ENCODE measurements at places on chromosomes 1 and 21.

DNA sequence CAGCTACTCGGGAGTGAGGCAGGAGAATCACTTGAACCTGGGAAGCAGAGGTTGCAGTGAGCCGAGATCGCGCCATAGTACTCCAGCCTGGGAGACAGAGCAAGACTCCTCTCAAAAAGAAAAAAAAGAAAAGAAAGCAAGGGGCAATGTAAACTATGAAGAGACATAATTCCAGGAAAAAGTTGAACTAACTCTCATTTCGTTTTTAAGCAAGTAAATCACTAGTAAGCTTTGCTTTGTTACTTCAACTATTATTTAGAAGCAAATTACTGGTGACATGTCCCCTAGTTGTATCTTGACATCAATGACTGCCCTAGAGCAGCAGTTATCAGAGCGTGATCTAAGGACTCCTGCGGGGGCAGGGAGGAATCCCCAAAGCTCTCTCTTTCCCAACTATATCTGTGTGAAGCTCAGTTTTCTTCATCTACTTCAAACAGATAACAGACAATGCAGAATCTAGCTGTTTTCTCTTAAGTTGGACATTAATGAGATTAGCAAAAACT, 18.7 kb downstream of the CLSTN1 start:
- no peak for DNase-seq

DNA sequence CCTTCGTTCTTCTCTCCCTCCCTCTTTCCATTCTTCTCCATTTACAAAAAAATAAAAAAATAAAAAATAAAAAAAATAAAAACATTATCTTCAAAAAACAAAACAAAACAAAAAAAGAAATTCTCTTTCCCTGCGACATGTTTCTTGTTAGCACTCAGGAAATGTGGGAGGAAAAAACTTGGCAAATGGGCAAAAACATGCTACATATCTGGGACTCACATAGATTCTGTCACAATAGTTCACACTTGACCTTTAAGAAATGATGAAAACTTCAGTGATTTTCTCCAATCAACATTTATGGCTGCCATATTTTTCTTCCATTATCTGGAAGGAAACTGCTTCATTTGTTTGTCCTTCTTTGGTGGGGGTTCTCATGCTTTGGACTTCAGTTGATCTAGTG, 109.3 kb downstream of the PRKAB2 start:
- DNase-seq: no peak

DNA sequence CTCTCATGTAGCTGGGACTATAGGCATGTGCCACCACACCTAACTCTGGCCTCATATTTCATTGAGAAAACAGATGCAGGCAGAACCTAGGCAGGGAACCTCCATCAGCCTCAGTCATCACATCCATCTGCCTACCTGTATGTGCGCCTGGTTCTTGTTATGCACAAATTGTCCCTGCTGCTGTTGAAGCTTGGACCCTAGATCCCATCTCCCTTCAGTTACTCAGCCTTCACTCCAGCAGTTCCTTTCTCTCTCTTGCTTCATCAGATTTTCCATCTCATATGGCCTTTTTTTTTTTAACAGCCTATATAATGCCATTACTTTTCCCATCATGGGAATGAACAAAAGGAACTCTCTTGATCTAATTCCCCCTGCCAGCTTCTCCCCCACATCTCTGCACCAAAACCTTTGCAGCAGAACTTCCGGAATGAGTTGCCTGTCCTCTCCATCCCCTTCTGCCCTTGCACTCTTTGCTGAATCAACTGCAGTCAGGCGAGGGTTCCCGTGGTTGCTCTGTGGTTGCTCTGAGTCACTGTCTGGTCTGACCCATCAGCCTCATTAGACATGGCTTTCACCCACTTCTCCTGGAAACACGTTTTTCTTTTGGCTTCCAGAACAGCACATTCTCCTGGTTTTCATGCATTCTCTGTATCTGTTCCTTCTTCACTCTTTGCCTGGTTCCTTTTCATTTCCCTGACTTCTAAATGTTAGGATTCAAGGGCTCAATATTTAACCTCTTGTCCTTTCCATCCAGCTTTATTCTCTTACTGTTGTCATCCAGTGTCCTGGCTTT, 41.5 kb downstream of the UBE4B start:
- peak; percentile 0 for DNase-seq

GRCh38 chr1:39282537-39283216, 78.2 kb downstream of the MACF1 start:
- DNase-seq: no peak

DNA sequence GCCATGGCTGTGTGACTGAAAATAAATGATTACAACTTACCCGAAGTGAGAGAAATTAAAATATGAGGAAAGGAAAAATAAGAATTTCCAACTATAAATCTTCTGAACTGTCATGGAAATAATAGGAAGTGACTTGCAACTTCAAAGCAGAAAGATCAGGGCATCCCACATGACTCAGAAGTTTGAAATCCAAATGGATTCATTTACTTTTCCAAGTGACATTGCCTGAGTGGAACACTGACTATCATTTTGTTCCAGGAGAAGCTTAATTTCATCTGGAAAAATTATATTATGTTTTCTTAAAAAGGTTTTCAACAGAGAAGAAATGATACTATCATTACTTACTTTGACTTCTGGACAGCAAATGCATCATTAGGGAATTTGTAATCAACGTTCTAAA, 110.8 kb downstream of the GREM2 start:
- DNase-seq: no peak

GRCh38 chr1:225851805-225852204, 30.4 kb downstream of the TMEM63A start:
- DNase-seq: no peak

DNA sequence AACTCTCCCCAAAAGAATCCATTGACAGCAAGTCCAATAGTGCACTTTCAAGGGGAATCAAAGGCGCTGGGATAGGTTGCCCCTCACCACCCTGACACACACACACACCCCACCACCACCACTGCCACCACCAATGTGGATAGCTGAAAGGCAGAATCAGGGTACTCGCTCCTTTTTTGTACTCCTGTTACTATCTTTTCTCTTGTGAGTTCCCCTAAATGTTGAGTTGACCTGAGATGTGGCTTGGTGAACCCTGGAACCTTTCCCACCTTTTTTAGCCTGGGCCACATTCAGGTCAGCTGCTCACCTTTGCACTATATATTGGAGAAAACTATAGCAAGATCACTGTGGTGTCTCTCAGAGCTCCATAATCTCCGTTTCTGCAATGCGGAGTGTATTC, 3.9 kb downstream of the S100A8 start:
- DNase-seq: no peak

- no peak for DNase-seq
Measured at GRCh38 chr1:214551436-214552173, at the start of gene PTPN14. TSS of gene PTPN14 (minus strand) at chr1:214551602. CDS start at chr1:214464803, 86,799 bp downstream.

DNA sequence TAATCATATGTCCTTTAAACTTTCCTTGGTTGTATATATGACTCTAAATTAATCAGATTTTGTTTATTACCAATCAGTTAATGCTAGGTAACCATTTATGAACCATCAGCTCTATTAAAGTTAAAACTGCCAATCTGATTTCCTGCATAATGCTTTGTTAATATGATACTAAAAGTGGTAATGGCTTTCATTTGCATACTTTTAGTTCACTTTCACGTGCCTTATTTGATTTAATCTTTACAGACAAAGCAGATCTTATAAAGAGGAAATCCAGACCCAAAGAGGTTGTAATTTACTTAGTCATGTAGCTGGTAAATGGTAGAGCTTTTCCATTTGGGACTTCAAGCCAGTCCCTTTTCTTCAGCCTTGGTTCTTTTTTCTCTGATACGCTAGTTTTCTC, 61.3 kb downstream of the CLIC4 start:
- no peak for DNase-seq

GRCh38 chr21:18373606-18374005, 30.0 kb downstream of the TMPRSS15 start:
- no peak for DNase-seq

- DNase-seq: peak; percentile 18
Measured at GRCh38 chr21:44653656-44654575, 543 bp downstream of the KRTAP12-4 start.

GRCh38 chr1:84480650-84481049, 1.6 kb downstream of the RPF1 start:
- no peak for DNase-seq

GRCh38 chr1:2406451-2407041, 5.8 kb downstream of the PEX10 start:
- DNase-seq: no peak

DNA sequence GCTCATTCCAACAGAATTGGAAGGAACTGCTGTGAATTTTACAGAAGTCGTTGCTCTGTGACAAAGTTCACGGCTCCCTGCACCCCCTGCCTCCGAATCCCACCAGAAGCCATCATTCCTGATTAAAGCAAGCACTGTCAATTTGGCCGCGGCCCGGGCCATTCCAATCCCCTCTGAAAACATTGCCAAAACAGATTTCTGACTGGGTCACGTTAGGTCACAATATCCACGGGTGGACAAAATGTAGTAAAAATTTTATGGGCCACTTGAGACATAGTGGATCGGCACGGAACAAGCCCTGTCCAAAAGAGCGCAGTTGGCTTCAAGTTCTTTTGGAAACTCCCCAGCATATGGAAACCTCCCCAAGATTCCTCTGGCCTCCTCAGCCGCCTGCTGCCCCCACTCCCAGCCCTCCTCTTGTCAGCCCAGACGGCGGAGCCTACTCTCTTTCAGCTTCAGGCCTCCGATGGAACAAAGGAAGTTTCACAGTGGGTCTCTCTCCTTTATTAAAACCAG, 67.2 kb upstream of the IFNAR2 start:
- DNase-seq: no peak

DNA sequence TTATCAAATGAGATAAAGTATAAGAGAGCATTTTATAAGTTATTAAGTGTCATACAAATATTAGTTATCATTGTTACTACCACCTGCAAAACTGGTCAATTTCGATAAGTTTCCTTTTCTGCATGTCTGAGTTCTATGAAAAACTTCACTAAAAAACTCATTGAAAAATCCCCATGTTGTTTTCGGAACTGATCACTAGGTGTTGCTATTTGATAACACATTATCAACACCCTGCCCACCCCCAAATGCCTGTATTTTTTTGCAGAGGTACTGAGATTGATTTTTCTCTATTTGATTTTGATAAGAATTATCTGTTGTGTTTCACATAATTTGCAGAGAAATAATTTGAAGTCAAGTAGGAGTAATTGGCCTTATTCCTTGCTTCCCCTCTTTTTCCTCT, 22.1 kb upstream of the DISP1 start:
- DNase-seq: no peak

DNA sequence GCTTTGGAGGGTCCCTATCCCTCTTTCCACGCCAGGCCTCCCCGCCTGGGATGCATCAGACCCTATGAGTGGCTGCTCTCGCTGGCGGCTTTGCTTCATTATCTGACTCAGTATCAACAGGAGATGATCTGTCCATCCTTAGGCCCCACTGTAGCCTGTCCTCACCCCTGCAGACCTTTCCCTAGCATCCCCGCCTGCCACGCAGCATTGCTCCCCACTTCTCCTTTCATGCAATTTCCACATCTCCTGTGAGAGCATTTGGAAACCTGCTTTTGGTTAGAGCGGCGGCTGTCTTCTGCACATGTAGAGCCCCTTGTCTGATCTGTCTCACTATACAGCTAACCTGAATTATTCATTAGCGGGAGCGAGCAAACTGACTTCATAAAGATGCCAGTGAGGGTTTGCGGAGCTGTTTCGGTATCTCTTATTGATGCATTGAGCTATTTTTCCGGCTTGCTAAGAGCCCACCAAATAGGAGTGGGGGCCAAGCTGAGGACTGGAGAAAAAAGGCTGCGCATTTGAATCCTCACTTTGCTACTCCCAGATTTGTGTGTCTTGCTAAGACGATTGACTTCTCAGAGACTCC, 40.0 kb upstream of the ATP2B4 start:
- no peak for DNase-seq

DNA sequence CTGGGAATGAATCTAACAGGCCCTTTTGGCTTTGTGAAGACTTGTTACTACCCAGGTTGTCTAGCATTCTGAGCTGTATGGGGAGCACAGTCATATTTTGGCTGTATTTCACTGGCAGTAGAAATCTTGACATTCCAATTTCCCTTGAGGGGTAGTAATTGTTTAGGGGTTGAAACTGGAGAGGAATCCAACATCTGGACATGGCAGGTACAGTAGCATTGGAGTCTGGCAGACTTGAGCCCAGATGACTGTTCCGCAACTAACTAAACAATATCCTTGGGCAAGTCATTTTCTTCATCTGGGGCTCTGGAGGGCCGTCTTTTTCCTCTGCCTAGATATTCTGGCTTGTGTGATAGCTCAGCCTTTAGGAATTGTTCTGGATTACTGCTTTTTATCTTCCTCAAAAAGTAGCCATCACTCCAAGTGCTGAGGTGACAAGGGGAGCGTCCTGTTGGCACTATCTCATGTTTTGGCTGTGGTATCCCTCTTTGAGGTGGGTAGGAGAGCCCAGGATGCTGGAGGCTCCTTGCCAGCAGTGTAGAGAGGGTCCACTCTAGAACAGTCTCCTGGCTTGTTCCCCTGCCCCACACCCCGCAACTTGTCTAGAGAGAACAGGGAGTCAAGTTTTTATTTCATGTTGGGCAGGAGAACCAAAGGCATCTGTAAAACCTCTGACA, 22.7 kb upstream of the NBL1 start:
- DNase-seq: no peak

GRCh38 chr21:41582298-41582840, 74.4 kb upstream of the TMPRSS2 start:
- DNase-seq: no peak

- DNase-seq: no peak
Measured at GRCh38 chr1:81540216-81540615, 260.5 kb upstream of the ADGRL2 start.

DNA sequence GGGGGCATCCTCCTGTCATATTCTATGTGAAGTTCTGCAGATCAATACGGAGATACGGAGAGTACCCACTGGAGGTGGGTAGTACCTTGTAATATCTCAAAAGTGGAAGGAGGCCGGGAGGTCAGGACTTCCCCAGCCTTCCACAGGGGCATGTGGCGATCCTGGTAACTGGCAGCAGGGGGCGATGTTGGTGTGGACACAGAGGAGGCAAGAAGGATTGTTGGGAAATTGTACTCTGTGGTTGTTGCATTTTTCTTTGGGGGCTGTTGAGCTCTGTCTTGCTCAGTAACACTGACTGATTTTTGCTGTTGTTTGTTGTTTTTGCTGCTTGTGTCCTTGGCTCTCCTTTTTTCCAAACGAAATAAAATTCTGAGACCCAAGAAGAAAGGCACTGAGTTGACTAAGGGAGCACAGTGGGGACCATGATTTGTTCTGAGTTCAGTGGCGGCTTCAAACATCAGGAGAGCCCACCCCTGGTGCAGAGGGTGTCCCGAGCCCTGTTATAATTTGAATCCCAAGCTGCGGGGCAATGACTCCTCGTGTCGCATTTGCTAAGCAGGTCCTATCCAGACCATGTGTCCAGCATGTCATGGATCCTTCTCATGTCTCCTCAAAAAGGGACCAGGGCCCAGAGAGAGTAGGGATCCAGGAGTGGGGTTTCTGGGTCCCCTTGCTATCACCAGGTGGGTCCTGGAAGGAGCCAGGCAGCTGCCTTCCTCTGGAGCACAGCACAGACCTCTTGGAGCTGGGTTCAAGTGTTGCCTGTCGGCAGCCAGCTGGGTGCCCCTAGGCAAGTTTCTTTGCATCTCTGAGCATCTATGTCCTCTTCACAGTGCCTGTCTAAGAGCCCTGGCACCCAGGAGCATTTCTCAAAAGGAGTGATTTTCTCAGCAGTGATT, 22.8 kb downstream of the LHX4 start:
- peak; percentile 56 for DNase-seq

- no peak for DNase-seq
Measured at GRCh38 chr1:178241837-178242236, 147.9 kb downstream of the RASAL2 start.

- DNase-seq: no peak
Measured at GRCh38 chr1:155017946-155018316, 15.3 kb downstream of the ZBTB7B start.

GRCh38 chr21:38802050-38803026, 3.4 kb upstream of the ETS2 start:
- DNase-seq: no peak

GRCh38 chr1:32917521-32917920, 16.3 kb upstream of the TMEM54 start:
- no peak for DNase-seq

Measured in stimulated activated CD4-positive, alpha-beta T cell treated with anti-CD3 and anti-CD28 coated beads, Interleukin-1b, Interleukin-23, amount 100 ng/mL, for 1 hour (primary cell).